ENCODE measurements at places on chromosomes 2 and 18.

DNA sequence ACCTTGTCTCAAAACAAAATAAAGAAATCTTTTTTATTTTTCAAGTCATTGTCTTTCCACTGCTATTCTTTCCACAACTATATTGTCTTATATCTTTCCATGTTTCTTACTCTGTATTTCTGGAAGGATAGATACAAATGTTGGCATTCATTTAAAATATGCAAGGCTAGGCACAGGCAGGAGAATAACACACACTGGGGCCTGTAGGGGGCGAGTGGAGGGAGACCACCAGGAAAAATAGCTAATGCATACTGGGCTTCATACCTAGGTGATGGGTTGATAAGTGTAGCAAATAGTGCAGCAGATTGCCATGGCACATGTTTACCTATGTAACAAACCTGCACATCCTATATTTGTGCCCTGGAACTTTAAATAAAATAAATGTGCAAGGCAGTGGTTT is 9.6 kb downstream of the MRPL30 start:
- DNase-seq, result no peak

DNA sequence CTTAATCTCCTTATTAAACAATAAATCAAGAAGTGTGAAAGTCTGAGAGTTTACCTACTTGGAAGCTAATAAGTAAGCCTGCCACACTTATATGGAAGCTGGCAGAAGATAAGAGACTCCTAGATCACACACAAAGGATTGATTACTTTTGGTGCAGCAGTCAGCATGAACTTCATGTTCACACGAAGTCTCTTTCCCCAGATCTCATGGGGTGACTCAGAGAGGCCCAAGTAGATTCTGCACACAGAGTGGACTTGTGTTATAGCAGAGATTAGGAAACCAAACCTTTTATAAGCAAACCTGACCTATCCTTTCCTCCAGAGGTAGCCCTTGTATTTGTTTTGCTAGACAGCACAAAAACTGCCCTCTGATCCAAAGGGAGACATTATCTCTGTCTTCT is 9.9 kb upstream of the GAREM1 start:
- no peak for DNase-seq

DNA sequence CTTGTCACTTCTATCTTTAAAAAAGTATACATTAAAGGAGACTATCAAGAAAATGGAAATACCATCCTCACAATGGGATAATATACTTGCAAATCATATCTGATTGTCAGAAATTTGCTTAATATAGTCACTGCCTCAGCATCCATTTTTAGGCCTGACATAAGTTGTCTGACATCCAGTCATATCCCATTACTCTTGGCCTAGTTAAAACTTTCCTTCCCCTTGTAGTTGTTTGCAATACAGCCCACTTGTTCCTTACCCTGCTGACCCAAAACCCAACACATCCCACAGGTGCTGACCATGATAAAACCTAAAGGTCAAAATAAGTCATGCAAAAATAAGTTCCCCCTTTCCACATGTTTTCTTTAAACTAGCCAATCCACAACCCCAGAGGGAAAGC is 3.6 kb upstream of the ARHGEF33 start:
- no peak for DNase-seq

- no peak for DNase-seq
Measured at GRCh38 chr2:12488352-12489318, 228.1 kb upstream of the TRIB2 start.

DNA sequence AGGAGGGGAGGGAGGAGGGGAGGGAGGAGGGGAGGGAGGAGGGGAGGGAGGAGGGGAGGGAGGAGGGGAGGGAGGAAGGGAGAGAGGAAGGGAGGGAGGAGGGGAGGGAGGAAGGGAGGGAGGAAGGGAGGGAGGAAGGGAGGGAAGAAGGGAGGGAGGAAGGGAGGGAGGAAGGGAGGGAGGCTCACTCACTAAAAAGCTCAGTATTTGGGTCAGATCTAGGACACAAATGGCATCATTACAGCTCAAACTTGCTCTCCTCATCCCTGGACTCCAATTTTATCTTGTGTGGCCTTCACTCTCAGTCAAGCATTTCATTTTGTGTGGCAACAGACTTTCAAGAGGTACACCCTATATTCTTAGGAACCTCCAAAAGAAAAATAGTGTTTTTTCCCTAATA is 435.4 kb downstream of the IRS1 start:
- no peak for DNase-seq

- DNase-seq, result no peak
Measured at GRCh38 chr2:113901943-113902342, 12.1 kb downstream of the ACTR3 start.

DNA sequence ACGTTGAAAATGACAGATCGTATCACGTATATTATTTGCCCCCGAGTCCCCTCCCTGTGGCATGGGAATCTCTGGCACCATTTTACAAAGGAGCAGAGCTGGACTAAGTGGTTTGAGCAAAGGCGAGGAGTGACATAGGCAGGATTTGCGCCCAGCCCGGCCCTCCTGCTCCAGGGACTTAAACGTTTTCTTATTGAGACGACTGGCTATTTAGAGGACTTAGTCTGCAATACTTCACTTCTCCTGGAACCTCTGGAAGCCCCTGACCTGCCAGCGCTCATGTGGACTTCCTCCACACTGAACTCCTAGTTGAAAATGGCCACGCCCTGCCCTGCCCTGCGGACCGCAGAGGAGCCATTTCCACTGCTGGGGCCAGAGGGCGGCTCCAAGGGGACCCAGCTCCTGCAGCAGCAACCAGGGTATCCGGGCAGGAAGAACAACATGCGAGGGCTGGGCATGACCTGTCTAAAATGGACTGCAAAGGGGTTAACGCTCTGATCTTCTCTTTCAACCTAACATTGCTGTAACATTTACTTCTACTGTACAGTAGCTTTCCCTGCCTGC is 690.7 kb downstream of the LRP1B start:
- DNase-seq, result no peak

DNA sequence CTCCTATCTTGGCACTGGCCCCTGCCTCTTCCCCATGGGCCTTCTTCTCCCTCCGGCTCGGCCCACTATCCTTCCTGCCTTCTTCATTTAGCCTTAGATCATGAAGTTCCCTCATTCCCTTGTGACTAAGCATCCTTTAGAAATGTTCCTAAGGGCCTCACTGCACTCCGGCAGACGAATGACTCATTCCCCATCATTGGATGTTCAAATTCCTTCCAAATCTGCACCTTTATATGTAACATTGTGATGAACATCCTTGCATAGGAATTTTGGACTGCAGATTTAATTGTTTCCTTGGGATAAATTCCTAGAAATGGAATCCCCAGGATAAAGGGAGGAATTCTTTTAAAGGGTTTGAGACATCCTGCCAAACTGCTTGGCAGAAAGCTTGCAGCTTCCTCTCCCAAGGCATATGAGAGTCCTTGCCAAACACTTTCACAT is 19.0 kb downstream of the CRACDL start:
- peak; percentile 56 for DNase-seq

GRCh38 chr2:64854773-64855237 is 134.4 kb upstream of the SLC1A4 start:
- no peak for DNase-seq

GRCh38 chr2:230619491-230619890 is 93.2 kb upstream of the CAB39 start:
- no peak for DNase-seq
